Cardiac atrium fibroblast (primary cell): ENCODE measurements at places on chromosomes 6 and 20. TPM values are rescaled to one million over a fixed set of nuclear protein-coding genes. Genes with fewer than 3 reads are reported as not detected.

The TREML2 gene
- total RNA-seq, result not detected in 2 replicates

The ENPP5 gene
- total RNA-seq, result 0.36 and 0.49 TPM in 2 replicates

The NT5DC1 gene
- 21.2 and 25.1 TPM in 2 replicates for total RNA-seq

The SEMG1 gene
- not detected in 2 replicates for total RNA-seq

The HLA-DQB2 gene
- total RNA-seq, result not detected in 2 replicates

The CLPSL2 gene
- total RNA-seq, result not detected in 2 replicates

The RBM24 gene
- total RNA-seq, result 1.3 TPM in 1 of 2 replicates, not detected in the other

The TRIM31 gene
- not detected in 2 replicates for total RNA-seq

The CLVS2 gene
- total RNA-seq, result not detected in 2 replicates

The ADGB gene
- not detected in 2 replicates for total RNA-seq

The TINAG gene
- not detected in 2 replicates for total RNA-seq

The ARMC12 gene
- 0.49 TPM in 1 of 2 replicates, not detected in the other for total RNA-seq

The SNAP25 gene
- not detected in 2 replicates for total RNA-seq

The ULBP3 gene
- 10.7 and 19.3 TPM in 2 replicates for total RNA-seq

The RAET1E gene
- 0.18 and 0.49 TPM in 2 replicates for total RNA-seq

The ARMH2 gene
- not detected in 2 replicates for total RNA-seq

The SDC4 gene
- total RNA-seq, result 43.5 and 50.7 TPM in 2 replicates

The FABP7 gene
- total RNA-seq, result not detected in 2 replicates

The GINS1 gene
- 3.6 and 4.9 TPM in 2 replicates for total RNA-seq

The LCA5 gene
- total RNA-seq, result 3.4 TPM in 2 replicates

The SAPCD1 gene
- 0.54 TPM in 1 of 2 replicates, not detected in the other for total RNA-seq

The AVP gene
- not detected in 2 replicates for total RNA-seq

The MYBL2 gene
- 7.3 and 9.4 TPM in 2 replicates for total RNA-seq

The SPTLC3 gene
- 0.54 and 0.97 TPM in 2 replicates for total RNA-seq

The CNR1 gene
- total RNA-seq, result 3.2 and 16.8 TPM in 2 replicates

The FNDC1 gene
- under 0.01 and 0.32 TPM in 2 replicates for total RNA-seq

The USP49 gene
- total RNA-seq, result 0.36 and 0.65 TPM in 2 replicates

The PAX1 gene
- not detected in 2 replicates for total RNA-seq

The CD109 gene
- total RNA-seq, result 13.4 and 15.9 TPM in 2 replicates

The DDRGK1 gene
- 54.9 and 87.8 TPM in 2 replicates for total RNA-seq

The EEF1A1 gene
- total RNA-seq, result 15,190 and 16,784 TPM in 2 replicates

The SCUBE3 gene
- total RNA-seq, result 0.32 and 2.0 TPM in 2 replicates

The FILIP1 gene
- 2.7 and 5.7 TPM in 2 replicates for total RNA-seq

The PCSK2 gene
- total RNA-seq, result not detected in 2 replicates
